ENCODE measurements at places on chromosomes 2 and 18. TPM values are rescaled to one million over a fixed set of nuclear protein-coding genes. Genes with fewer than 3 reads are reported as not detected.

ATP6V1C2 gene
- 18.7 TPM for total RNA-seq

DNA sequence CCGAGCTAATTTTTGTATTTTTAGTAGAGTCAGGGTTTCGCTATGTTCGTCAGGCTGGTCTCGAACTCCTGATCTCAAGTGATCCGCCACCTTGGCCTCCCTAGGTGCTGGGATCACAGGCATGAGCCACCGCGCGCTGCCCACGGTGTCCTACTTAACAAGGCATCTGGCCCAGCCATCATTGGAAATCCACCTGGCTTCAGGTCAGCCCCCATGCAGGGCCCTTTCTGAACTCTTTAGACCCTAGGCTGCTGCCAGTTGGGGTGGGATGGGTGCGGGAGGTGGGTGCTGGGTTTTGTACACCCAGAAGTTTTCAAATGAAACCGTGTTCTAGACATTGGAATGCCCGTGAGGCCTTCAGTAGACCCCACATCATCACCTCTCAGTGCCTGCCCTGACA is 26.6 kb upstream of the NT5DC4 start:
- no peak for DNase-seq
- no peak overlapping the region for H3K4me3 ChIP-seq
- no peaks in the 10 kb centered on the region for H3K36me3 ChIP-seq
- H3K4me1 ChIP-seq, result no peaks in the 10 kb centered on the region

- no peak overlapping the region for H3K27ac ChIP-seq
- H3K4me3 ChIP-seq, result no peak overlapping the region
- H3K27me3 ChIP-seq, result no peaks in the 10 kb centered on the region
- no peaks in the 10 kb centered on the region for H3K36me3 ChIP-seq
- no peaks in the 10 kb centered on the region for H3K4me1 ChIP-seq
Measured at GRCh38 chr2:240236217-240237111, 96.0 kb upstream of the OTOS start.

DNA sequence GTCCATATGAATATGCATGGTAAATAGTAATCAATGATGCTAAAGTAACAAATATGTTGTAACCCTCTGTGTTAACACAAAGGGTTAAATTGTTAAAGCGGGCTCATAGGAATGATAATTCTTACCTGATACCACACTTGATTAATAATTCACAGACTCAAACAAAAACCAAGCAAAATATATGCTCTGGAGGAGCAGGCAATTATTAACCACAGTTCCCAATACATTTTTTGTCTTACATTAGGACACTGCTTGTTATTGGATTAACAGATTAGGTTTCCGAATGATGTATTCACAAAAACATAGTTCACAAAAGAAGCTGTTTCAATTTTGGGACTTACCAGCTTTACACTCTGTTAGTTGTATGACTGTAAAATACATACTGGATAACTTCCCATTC is 300.9 kb upstream of the LRRTM4 start:
- no peak for DNase-seq
- H3K27ac ChIP-seq, result no peak overlapping the region
- no peaks in the 10 kb centered on the region for H3K27me3 ChIP-seq
- H3K4me1 ChIP-seq, result no peaks in the 10 kb centered on the region
- H3K4me3 ChIP-seq, result no peak overlapping the region
- H3K36me3 ChIP-seq, result no peaks in the 10 kb centered on the region

All from breast epithelium (tissue), 4 donors.